ENCODE measurements at places on chromosomes 5 and 9.

- DNase-seq, result no peak
These were observed 128.4 kb downstream of the PARP8 start for GRCh38 chr5:50794812-50795211.

- DNase-seq, result no peak
These were observed 213.2 kb downstream of the TMC1 start for GRCh38 chr9:72734631-72735030.

DNA sequence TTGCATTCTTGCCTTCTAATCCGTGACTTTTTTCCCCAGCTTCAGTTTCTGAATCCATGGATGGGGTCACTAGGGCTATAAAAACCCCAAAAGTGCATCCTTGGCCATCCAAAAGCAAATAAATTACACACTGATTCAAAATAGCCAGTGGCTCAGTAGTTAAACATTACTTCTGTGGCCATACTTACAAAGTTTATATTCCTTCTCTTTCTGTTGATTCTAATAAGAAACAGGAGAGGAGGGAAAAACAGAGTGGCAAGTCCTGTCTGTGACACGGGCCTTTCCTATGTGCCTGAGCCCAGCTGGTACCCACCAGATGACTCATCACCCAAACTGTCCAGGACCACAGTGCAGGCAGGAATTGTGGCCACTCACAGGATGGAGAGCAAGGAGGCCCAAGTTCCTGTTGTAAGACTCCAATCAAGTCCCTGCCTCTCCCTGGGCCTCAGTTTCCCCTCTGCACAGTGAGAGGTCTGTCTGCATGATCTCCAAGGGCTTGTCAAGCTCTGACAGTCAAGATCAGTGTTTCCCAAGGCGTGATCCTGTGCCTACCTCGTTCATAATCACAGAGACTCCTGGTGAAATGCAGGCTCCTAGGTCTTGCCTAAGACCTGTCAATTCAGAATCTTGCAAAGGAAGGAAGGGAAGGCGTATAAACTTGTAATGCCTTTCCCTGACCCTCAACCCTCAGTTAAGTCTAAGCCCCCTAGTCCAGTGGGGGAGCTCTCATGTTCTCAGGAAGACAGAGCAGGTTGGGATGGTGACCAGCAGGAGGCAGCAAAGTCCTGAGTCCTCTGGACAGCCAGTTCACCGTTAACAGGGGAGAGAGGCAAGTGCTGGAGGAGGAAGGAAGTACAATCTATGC, 29.5 kb downstream of the TNIP1 start:
- DNase-seq, result peak; percentile 74

- no peak for DNase-seq
These were observed 158.9 kb downstream of the RMI1 start for GRCh38 chr9:84139296-84140070.

DNA sequence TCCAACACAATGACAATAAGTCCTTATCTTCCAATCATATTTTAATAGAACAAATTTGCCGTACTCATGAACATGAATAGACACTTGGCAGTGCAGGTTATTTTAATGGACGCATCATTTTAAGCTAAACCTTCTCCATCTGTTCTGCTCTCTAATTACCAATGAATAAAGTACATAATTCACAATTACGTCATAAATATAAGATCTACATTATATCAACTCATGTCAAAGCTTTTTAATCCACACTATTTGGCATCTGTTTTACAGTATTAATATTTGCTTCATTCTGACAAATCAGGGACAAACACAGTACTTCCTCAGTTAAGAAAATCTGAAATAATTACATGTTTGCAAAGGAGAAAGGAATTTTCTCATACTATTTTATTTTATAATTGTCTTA, 344.1 kb upstream of the DMAC1 start:
- DNase-seq, result no peak

GRCh38 chr5:107977550-107978071, 306.9 kb upstream of the EFNA5 start:
- DNase-seq, result no peak

DNA sequence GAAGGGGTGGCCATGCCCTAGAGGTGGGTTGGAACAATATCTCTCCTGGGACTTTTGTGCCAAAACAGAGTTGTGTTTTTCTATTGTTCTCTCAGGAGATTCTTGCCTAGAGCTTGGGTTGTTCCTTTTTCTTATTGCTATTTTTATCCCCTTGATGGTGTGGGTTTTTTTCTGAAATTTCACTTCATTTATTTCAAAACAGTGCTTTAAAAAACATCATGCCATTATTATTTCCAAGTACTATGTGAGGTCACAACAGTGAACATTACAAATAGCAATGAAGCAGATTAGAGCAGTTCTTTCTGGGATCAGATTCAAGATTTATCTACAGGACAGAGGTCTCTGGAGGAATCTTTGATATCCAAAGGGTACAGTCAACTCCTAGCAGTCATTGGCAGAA, 76.6 kb downstream of the ACTBL2 start:
- no peak for DNase-seq

GRCh38 chr5:35026941-35027340, 20.8 kb downstream of the AGXT2 start:
- no peak for DNase-seq

DNA sequence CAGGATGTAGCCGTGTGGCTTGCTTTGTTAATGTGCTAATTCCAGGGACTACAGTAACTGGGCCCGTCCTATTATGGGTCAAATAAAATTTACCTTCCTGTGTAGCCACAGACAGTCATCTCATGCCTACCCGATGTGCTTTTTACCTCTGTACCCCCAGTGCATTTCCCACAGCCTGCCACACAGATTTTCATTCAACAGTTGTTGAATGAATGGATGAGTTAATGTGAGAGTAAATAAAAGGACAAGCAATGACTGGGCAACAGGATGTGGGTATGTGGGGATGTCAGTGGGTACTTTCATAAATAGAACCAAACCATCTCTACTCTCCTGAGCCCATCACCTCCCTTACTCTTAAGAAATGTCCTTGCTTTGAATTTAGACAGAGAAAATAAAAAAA, 441.2 kb upstream of the ZNF462 start:
- peak; percentile 59 for DNase-seq

GRCh38 chr9:100426530-100427365, at the start of gene MSANTD3:
MSANTD3 (plus strand) TSS chr9:100427143; CDS start chr9:100441939, 14,796 bp downstream.
- DNase-seq, result peak; percentile 53

- DNase-seq, result no peak
These were observed 169.6 kb downstream of the ASTN2 start for GRCh38 chr9:117245175-117245829.

GRCh38 chr5:168047669-168048111, 243.8 kb upstream of the WWC1 start:
- no peak for DNase-seq

GRCh38 chr5:33180900-33181299, 259.9 kb upstream of the TARS1 start:
- DNase-seq, result no peak

DNA sequence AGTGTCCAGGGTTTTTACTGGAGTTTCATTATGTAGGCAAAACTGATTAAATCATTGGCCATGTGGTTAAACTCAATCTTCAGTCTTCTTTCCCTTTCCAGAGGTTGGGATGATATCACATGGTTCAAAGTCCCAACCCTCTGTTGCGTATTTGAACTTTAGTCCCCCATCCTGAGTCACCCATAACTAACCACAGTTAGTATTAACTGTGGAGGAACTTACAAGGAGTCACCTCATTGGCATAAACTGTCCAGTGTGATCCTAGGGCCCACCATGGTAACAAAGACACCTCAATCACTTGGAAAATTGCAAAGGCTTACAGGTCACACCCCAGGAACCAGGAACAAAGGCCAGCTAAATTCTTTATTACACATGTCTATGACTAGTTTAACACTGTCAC, 188.5 kb downstream of the COX7C start:
- no peak for DNase-seq

- no peak for DNase-seq
These were observed 29.2 kb downstream of the RFK start for GRCh38 chr9:76365028-76365427.

GRCh38 chr5:53360811-53361210, 119.6 kb upstream of the FST start:
- DNase-seq, result no peak

DNA sequence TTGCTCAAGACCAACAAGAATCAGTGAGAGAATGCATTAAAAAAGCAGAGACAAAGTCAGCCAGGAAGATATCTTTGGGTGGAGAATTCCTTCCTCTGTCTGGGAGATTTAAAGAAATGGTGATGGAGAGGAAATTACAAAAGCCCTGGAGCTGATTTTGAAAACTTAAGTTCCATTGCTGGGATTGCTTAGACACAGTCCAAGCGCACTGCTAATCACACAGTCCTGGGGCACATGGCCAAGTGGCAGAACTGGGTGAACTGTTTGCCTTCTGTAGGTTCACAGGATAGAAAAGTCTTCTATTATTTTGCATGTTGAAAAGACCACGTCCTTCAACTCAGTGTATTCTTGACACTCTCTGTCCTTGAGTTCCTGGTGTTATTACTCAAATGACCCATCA, 284.9 kb upstream of the FBXL7 start:
- DNase-seq, result no peak

GRCh38 chr9:129839324-129840023, 4.2 kb downstream of the USP20 start:
- DNase-seq, result no peak

GRCh38 chr5:132394667-132395259, 25.3 kb downstream of the SLC22A5 start:
- no peak for DNase-seq

GRCh38 chr5:77015938-77016569, 14.2 kb upstream of the AGGF1 start:
- DNase-seq, result peak; percentile 36

GRCh38 chr5:124949862-124950261, 203.4 kb upstream of the ZNF608 start:
- DNase-seq, result no peak

DNA sequence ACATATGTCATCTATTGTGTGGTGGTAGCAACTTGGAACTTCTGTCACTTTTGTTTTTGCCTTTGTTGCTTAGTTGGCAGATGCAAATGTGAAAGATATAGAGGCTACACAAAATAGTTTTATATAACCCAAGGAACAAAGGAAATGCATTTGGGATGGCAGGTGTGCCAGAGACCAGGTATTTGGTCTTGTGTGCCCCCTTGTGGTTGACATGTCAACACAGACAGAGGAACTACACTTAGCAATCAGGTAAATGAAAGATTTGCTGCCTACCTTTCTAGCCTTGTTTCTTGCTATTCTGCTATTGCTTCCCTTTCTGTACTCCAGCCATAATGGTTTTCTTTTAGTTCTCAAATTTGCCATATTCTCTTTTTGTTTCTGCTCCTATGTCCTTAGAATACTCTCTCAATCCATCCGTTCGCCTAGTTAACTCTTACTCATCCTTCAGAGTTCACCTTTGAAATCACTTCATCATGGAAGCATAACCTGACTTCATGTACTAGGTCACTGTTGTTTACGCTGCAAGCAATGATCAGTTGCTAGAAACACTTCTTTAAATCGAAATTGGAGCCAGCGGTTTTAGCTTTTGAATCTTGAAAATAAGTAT, 119.5 kb downstream of the TRPM3 start:
- DNase-seq, result peak; percentile 16

DNA sequence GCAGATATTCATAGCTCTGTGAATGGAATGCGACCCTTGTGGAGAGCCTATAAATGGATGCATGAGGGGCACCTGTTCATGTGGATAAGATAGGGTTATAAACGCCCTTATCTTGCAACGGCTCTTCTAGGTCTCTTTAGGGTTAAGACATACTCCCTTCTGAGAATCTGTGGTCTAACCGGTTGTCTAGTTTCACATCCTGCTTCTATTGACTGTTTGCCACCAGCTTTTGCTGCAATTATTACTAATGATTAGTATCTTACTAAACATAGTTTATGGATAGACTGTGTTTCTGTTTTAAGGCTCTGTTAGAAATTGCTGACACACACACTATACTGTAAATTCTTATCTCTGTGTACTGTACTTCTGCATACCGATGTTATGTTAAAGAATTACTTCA, 198.9 kb upstream of the CYLC2 start:
- DNase-seq, result no peak

GRCh38 chr9:129309906-129310305, 131.8 kb upstream of the IER5L start:
- no peak for DNase-seq

DNA sequence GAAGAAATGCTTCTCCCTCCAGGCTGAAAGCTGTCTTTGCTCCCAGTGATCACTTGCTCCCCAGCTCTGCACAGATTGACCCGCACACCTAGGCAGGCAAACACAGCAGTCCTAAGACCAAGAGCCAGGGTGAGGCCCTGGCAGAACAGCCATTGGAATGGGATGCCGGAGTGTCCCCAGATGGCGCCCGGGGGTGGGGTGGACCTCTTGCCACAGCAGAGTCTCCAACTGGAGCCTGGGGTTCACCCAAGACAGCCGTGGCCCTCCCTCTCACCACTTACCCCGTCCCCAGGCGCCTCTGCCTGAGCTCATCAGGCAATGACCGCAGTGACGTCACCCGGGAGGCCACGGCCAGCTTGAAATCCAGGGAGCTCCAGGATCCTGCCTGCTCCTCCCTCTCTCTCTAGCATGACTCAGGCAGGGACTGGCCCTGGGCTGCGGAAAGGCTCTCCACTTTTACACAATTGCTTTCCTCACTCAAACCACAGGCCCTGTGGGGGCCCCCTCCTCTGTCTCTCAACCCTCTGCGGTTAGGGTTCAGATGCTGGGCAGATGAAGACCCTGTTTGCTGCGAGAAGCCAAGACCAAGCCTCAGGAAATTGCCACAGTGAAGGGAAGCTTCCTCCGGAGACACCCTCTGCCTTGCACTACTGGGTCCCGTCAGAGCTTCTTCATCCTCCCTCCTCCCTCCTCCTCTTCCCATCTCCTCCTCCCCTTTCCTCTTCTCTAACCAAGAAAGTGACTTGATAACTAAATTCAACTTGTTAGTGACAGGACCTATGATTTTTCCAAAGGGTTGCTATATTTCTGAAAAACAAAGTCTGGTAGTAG, 24.3 kb upstream of the PTGES start:
- peak; percentile 51 for DNase-seq

DNA sequence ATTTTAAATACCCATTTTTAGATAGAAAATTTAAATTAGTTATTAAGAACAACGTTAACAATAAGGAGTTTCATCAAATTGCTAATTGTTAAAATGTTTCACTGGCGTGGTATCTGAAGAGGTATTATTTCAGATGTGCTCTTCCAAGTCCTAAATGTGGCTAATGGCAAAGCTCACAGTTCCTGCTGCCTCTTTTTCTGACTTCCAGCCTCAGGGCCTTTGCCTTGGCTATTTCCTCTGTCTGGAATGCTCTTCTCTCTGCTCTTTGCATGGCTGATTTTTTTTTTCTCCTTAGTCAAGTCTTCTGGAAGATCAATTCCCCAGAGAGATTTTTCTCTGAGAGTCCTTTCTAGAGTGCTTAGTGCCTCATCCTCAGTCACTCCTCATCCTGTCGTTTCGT, 9.6 kb upstream of the SSBP2 start:
- no peak for DNase-seq

DNA sequence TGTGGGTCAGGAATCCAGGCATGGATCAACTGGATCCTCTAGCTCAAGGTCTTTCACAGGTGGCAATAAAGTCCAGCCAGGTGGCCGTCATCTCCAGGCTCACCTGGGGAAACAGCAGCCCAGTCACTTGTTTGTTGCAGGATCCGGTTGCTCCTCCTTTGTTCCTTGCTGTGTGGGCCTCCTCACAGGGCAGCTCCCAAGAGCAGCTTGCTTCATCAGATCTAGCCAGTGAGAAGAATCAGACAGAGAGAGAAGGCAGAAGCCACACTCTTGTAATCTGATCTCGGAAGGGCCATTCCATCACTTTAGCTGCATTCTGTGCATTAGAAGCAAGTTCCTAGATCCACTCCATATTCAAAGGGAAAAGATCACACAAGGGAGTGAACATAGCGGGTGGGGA, 3.2 kb upstream of the HSD17B3 start:
- DNase-seq, result no peak

All from activated CD4-positive, alpha-beta T cell treated with anti-CD3 and anti-CD28 coated beads, Interleukin-2, Interleukin-6, amounts not matched to agents 100 ng/mL and 50 ng/mL, durations not matched to agents 16 hours and 8 hours (primary cell).